Mesenteric fat pad (tissue), 1 donor: ENCODE measurements at places on chromosomes 6 and 20. TPM values are rescaled to one million over a fixed set of nuclear protein-coding genes. Genes with fewer than 3 reads are reported as not detected.

The ABHD16B gene
- total RNA-seq: not detected

The AURKA gene
- total RNA-seq: 1.4 TPM

The SF3B5 gene
- 106 TPM for total RNA-seq

The OR2H2 gene
- total RNA-seq: not detected

The CD24 gene
- 2.1 TPM for total RNA-seq

The VGLL2 gene
- total RNA-seq: not detected

The ADTRP gene
- total RNA-seq: 2.3 TPM

The CCM2L gene
- total RNA-seq: 10.4 TPM

The DDX43 gene
- total RNA-seq: 0.32 TPM

The SNAP25 gene
- total RNA-seq: 0.29 TPM

The BTN1A1 gene
- total RNA-seq: not detected

The ARMH2 gene
- total RNA-seq: not detected

The BAG2 gene
- total RNA-seq: 4.4 TPM

The ATP6V1G2 gene
- total RNA-seq: 1.1 TPM

The SPATA25 gene
- total RNA-seq: 4.0 TPM

The WFDC11 gene
- not detected for total RNA-seq
